ENCODE measurements at places on chromosomes 2 and 18. TPM values are rescaled to one million over a fixed set of nuclear protein-coding genes. Genes with fewer than 3 reads are reported as not detected.

The SEPTIN10 gene
- 93.5 TPM for total RNA-seq

The ASXL3 gene
- total RNA-seq, result 0.96 TPM

DNA sequence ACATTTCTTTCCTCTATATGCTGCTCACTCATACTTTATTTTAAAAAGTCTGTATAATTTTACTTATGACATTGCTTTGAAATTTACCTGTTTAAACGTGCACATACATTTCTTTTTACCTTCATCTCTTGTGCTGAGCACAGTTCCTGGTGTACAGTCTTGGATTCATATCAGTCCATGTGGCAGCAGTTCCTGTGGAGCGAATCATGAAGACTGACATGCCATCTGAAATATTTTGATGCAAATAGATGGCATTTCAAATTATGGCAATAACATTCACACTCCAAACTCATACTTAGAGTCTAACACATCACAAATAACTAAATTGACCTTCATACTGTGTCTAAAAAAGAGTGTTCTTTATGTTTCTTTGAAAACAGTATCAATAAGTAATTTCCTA lies 90.3 kb upstream of the CDH2 start:
- H3K36me3 ChIP-seq, result no peaks in the 10 kb centered on the region
- H3K4me1 ChIP-seq, result no peaks in the 10 kb centered on the region
- H3K27me3 ChIP-seq, result no peaks in the 10 kb centered on the region
- no peak overlapping the region for H3K4me3 ChIP-seq
- H3K27ac ChIP-seq, result no peak overlapping the region

- no peak overlapping the region for H3K27ac ChIP-seq
- H3K36me3 ChIP-seq, result no peaks in the 10 kb centered on the region
- H3K4me3 ChIP-seq, result no peak overlapping the region
- no peak for DNase-seq
- H3K27me3 ChIP-seq, result no peaks in the 10 kb centered on the region
These were observed 154.6 kb downstream of the LOXHD1 start for GRCh38 chr18:46502444-46502843.

DNA sequence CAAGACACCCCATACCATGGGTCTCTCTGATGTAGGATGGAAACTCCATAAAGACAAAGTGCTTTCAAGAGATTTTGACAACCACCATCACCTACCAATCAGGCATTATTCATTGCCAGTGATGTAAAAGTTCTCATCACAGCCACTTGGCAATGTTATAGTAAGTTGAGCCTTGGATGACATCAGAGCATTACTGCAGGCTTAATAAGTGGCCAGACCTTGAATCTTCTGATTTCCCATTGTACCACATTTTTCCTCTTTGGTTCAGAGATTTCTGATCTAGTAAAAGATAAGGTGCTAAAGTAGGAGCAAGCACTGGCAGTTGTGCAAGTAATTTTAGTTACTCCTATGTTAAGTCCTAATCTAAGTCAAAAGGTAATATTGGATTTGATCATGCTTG lies 36.5 kb downstream of the OSR1 start:
- no peak for DNase-seq
- H3K4me3 ChIP-seq, result no peak overlapping the region
- H3K36me3 ChIP-seq, result no peaks in the 10 kb centered on the region

GRCh38 chr2:30527411-30527810 lies 80.4 kb downstream of the LCLAT1 start:
- no peak for DNase-seq
- H3K36me3 ChIP-seq, result no peaks in the 10 kb centered on the region
- H3K4me3 ChIP-seq, result no peak overlapping the region
- no peaks in the 10 kb centered on the region for H3K27me3 ChIP-seq
- H3K4me1 ChIP-seq, result no peaks in the 10 kb centered on the region

GRCh38 chr2:8268172-8268783 lies 413.6 kb upstream of the ID2 start:
- no peaks in the 10 kb centered on the region for H3K4me1 ChIP-seq
- H3K27ac ChIP-seq, result no peak overlapping the region
- no peak for DNase-seq
- H3K27me3 ChIP-seq, result no peaks in the 10 kb centered on the region
